SJSA1 (cell line): ENCODE measurements at places on chromosomes 3 and 15. TPM values are rescaled to one million over a fixed set of nuclear protein-coding genes. Genes with fewer than 3 reads are reported as not detected.

DNA sequence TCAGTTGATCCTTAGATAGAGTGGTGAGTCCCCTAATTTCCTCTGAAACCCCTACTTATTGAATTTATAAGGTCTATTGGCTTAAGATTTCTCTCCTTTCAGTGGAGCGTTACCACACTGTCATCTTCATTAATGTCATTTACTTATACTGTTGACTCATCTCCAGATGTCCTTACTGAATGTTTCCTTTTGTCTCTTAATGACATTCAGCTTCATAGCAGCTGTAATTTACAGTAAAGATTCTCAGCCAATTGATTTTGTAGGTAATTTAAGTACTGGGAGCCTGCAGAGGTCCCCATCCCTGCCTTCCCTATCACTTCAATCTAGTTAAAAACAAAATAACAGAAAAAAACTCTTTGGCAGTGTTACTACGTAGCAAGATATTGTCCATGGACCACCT lies 18.8 kb downstream of the STX19 start:
- no peak for DNase-seq

DNA sequence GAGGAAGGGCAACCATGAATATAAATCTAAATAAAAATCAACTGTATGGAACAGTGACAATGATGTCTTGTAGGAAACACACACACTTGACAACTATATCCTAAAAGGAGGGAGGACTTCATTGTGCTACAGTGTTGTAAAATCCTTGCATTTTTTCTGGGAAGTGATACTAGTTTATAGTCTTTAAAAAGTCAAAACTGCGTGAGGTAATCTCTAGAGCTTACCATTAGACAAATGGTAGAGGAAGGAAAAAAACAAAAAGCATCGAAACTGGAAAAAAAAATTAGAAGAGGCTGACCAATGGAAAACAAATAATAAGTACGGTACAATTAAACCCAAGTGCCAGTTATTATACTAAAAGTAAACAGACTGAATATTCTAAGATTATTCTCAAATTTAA lies 38.7 kb downstream of the CHSY1 start:
- DNase-seq = no peak

GRCh38 chr3:152289708-152290107 lies 21.0 kb downstream of the MBNL1 start:
- DNase-seq = no peak

- no peak for DNase-seq
These were observed 42.3 kb downstream of the ADCY5 start for GRCh38 chr3:123406598-123406997.

- no peak for DNase-seq
These were observed 437.0 kb downstream of the TUSC7 start for GRCh38 chr3:117146571-117146970.

DNA sequence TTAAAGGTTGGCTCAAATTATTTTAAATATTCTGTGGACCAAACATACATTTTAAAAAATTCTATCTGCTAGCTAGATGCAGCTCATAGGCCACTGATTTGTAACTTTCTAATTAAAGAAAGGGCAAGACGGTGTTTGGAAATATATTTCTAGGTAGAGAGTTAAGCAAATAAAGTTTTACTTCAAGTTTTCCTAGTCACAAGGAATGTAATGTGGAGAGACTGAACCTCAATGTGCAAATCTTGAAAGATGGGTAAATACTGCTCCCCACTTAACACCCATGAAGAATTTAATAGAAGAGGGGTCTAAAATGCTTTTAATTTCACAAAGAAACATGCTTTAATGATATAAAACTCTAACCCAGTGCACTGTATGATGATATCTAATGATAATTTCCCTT lies 175.2 kb downstream of the TIGIT start:
- no peak for DNase-seq

- no peak for DNase-seq
These were observed 24.5 kb downstream of the LEO1 start for GRCh38 chr15:51947124-51947523.

DNA sequence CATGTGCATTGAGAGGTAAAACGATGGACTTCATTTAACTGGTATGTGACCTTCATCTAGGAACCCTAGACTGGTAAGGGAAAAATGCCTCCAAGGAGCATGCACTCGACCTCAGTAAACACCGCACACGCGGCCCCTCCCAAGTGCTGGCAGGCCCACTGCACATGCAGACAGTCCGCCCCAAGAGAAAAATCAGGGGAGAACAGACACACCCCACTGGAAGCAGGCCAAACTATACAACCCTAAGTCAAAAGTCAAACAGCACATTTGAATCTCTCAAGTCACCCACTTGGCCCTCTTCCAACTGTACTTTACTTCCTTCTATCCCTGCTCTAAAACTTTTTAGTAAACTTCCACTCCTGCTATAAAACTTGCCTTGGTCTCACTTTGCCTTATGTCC lies 250.1 kb upstream of the HES1 start:
- no peak for DNase-seq

GRCh38 chr15:68719672-68720071 lies 101.0 kb downstream of the ANP32A start:
- no peak for DNase-seq

DNA sequence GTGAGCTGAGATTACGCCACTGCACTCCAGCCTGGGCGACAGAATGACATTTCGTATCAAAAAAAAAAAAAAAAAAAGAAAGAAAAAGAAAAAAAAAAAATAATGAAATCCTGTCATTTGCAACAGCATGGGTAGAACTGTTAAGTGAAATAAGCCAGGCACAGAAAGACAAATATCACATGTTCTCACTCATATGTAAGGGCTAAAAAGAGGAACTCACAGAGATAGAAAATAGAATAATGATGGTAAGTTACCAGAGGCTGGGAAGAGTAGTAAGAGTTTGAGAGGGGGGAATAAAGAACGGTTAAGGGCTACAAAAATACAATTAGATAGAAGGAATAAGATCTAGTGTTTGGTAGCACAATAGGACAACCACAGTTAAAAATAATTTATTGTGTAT lies 19.7 kb downstream of the DENND6A start:
- DNase-seq = no peak

- no peak for DNase-seq
These were observed 4.4 kb downstream of the INSYN1 start for GRCh38 chr15:73748730-73749129.

DNA sequence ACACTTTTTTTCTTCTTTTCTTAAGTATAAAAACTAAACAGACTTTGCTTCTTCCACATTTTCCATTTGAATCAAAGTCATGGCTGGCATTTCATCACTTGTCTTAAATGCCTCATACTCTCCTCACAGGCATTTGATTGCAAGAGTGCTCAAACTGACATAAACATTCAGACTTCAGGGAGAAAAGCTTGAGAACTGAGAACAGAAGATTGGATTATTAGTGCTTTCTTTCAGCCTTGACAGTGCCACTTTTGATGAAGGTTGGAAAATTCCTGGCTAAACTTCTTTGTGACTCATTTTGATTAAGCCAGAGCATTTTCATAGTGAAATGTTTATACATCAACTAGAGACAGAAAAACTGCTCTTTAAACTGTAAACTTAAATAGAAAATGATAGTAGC lies 544.4 kb downstream of the DIPK2A start:
- no peak for DNase-seq

DNA sequence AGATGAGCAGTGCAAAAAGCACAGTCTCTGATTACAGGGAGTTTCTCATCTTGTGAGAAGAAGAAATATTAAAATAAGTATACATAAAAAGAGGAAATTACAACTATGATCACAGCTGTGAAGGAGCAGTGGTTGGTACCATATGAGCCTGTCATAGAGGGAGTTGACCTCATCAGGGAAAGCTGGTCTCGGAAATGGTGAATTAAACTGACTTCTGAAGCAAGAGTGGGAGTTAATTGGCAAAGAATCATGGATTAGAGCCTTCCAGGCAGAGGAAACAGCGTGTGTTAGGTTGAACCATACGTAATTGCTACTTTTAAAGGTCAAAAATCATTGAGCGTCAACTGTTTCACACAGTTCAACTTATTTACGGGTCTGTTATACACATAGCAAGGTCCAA lies 539.1 kb downstream of the EDEM1 start:
- DNase-seq = no peak

GRCh38 chr15:101136381-101137268 lies 115.2 kb downstream of the CHSY1 start:
- DNase-seq = no peak

DNA sequence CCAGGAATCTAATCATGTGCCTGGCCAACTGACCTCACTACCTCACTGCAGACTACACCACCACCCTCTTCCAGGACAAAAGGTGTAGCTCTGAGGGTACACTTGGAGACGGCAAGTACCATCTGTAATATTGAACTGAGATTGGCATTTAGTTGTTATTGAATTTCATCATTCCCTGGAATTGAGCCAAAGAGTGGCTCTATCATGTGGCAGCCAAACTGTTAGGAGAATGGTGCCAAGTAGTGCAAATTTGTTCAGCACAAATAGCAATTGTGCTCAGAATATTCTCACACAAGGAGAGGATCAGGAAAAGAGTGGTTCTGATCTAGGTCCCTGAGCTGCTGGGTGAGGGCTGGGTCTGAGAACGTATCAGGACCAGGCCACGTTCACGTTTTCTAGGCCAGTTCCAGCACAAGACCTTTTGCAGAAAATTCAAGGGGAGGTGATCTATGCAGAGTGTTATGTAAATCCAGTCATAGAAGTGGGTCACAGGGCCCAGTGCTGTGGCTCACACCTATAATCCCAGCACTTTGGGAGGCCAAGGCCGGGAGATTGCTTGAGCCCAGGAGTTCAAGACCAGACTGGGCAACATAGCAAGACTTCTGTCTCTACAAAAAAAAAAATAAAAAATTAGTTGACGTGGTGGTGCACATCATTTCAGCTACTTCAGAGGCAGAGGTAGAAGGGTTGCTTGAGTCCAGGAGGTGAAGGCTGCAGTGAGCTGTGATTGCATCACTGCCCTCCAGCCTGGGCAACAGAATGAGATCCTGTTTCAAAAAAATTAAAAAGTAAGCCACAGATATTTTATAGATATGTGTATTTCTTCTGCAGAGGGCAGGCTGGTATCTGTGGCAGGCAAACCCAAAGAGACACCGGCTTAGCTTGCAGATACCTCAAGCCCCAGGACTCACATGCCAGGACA lies 31.9 kb upstream of the CFAP161 start:
- DNase-seq = no peak

DNA sequence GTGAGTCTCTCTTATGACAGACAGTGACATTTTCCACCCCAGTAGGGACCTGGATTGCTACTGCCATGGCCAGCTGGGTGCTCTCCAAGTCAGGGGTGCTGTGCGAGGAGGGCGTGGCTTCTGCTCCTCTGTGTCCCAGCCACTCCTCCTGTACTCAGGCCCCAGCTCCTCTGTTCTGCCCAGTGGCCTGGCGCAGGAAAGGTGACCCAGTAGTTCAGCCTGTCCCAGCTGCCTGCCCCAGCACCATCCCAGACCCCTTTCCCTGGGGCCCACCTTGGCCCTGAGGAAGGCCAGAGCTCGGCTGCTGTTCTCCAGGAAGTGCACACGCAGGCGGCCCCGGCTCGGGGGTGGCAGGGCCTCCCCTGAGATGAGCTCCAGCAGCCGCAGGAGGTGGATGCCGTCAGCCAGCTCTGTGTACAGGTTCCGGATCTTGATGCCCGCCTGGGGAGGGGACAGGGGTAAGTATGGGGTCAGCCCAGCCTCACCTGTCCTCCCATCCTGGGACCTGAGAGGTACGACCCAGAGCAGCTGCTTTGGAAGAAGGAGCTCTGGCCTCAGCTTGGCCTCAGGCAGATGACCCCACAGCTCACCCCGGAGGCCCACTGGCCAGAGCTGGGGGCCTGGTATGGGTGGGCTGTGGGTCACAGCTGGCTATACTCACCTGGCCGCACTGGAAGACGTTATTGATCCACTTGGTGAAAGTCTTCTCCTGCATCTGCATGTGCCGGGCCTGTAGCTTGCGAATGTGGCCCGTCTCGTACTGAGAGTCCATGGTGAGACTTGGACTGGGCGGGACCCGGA lies 1.0 kb downstream of the SPTBN5 start:
- no peak for DNase-seq

GRCh38 chr3:134464064-134464688 lies 21.6 kb downstream of the ANAPC13 start:
- DNase-seq = peak; percentile 82

GRCh38 chr3:19046440-19046839 lies 101.9 kb upstream of the KCNH8 start:
- DNase-seq = no peak

Gene ASB14
- total RNA-seq = not detected in 2 replicates

Gene MUSTN1
- total RNA-seq = not detected in 2 replicates

Gene TGM4
- 0.05 TPM in 1 of 2 replicates, not detected in the other for total RNA-seq

Gene CNTN4
- total RNA-seq = not detected in 2 replicates

Gene POLG
- total RNA-seq = 54.9 and 71.0 TPM in 2 replicates

Gene PSTPIP1
- not detected in 2 replicates for total RNA-seq

Gene GPR27
- total RNA-seq = not detected in 2 replicates

Gene FGD5
- total RNA-seq = not detected in 2 replicates
